ENCODE measurements at places on chromosomes 2 and 18. TPM values are rescaled to one million over a fixed set of nuclear protein-coding genes. Genes with fewer than 3 reads are reported as not detected.

The PSMA8 gene
- total RNA-seq, result 0.52 TPM

The IL1RN gene
- 0.68 TPM for total RNA-seq

The LPIN2 gene
- 75.8 TPM for total RNA-seq

DNA sequence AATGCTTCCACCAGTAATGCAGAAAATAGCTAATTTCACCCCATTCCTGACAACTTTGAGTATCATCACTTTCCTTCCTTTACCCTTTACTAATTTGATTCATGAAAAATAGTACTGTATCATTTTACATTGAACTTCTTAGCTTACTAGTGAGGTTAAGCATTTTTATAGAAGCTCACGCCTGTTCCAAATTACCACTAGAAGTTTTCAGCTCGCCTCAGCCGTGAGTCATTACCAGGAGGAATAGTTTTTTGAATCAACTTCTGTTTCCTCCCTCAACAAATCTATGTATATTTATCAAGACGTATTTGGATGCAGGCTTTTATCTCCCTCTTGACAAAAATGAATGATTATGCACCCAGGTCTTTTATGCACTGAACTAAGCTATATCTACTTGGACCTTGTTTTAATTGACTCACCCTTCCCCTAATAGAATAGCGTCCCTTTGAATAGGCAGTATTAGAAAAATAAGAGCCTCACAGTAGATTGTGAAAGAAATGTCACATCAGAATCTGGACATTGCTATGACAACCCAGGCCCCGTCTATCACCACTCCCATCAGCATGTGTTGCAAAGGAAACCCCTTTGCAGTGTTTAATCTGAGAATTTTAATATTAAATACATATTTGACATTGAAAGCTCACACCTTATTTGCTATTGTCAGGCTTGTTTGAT is 207.4 kb upstream of the NRP2 start:
- DNase-seq, result no peak

- DNase-seq, result no peak
These were observed 47.3 kb upstream of the C1D start for GRCh38 chr2:68110102-68110501.

- no peak for DNase-seq
These were observed 672.8 kb upstream of the ID2 start for GRCh38 chr2:8009010-8009597.

DNA sequence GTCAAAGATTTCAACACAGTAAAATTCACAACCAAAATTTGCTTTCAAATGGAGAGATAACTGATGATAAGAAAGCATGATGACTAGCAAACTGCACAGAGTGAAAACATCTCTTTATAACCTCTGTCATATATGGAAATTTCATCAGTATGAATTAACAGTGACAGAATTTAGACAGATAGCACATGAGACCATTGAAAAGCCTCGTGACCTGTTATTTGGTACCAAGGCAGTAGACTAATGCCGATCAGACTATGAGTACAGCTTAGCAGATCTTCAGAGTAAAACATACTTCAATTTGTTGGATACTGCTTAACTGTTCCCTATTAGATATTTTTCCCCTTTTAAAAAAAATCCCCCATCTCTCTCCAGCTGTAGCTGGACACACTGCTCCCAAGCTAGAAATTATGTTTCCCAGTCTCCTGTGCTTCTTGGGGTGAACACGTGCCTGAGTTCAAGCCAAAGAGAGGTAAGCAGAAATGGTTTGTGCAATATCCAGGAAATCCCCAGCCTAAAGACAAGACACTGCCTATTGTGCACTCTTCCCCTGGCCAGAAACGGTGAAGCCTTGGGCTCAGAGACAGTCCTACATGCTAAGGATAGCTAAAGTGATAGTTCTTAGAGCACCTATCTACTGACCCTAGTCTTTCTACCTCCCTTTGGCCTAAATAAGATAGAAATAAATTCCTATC is 256.1 kb downstream of the NCKAP5 start:
- no peak for DNase-seq
